ENCODE measurements at places on chromosomes 3 and 15.

GRCh38 chr3:177263615-177264368, 66.5 kb upstream of the TBL1XR1 start:
- H3K4me3 ChIP-seq, result no peak overlapping the region
- no peaks in the 10 kb centered on the region for H3K36me3 ChIP-seq
- no peak overlapping the region for H3K27ac ChIP-seq
- DNase-seq, result no peak
- no peaks in the 10 kb centered on the region for H3K27me3 ChIP-seq

- H3K4me3 ChIP-seq, result no peak overlapping the region
- H3K4me1 ChIP-seq, result no peaks in the 10 kb centered on the region
- no peaks in the 10 kb centered on the region for H3K27me3 ChIP-seq
- DNase-seq, result no peak
- no peaks in the 10 kb centered on the region for H3K36me3 ChIP-seq
Observed at GRCh38 chr15:68412218-68412617, 19.7 kb downstream of the ITGA11 start.

DNA sequence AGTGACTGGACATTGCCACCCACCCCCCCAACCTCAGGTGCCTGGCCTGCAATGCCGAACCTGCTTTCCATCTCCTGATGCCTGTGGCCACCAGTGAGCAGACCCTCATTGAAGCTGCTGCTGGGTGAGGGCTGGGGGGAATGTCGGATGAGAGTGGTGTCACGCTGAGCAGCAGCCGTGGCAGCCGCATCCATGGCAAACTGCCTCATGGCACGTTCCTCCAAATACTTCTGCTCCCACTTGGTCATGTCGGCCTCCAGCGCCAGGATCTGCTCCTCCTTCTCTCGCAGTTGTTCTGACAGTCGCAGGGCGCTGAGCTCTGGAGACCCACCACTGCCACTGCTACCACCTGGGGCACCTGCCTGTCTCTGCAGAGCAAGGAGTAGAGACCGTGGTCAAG, 14.2 kb downstream of the AMOTL2 start:
- H3K4me3 ChIP-seq, result no peak overlapping the region
- H3K36me3 ChIP-seq, result no peaks in the 10 kb centered on the region
- H3K4me1 ChIP-seq, result peaks cover 20% of the 10 kb centered on the region
- DNase-seq, result no peak
- H3K27ac ChIP-seq, result no peak overlapping the region

GRCh38 chr3:57555306-57555705, 768 bp upstream of the PDE12 start:
- H3K27me3 ChIP-seq, result no peaks in the 10 kb centered on the region
- H3K36me3 ChIP-seq, result peaks cover 31% of the 10 kb centered on the region
- peak overlapping the region; percentile 80 for H3K4me3 ChIP-seq
- no peak for DNase-seq
- H3K4me1 ChIP-seq, result peaks cover 28% of the 10 kb centered on the region

DNA sequence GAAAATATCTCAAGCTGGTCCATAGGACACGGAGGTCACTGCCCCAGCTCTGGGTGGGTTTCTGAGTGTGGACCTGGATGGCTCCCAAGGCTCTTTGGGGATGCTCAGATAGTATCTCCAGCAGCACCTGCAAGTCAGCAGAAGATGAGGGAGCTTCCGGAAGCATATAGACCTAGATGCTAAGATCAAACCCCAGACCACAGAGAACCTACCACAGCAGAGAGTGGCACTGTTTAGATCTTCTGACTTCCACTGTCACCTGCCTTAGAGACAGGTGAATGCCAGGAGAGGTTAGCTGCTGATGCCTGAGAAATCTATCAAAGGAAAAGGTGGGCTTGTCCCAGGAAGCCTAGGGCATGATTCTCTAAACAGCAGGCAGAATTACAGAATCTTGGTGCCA, 105.7 kb upstream of the TRPM1 start:
- H3K4me1 ChIP-seq, result peaks cover 7% of the 10 kb centered on the region
- H3K27me3 ChIP-seq, result no peaks in the 10 kb centered on the region
- peaks cover 2% of the 10 kb centered on the region for H3K36me3 ChIP-seq
- no peak for DNase-seq

- H3K4me1 ChIP-seq, result no peaks in the 10 kb centered on the region
- H3K27me3 ChIP-seq, result peaks cover 21% of the 10 kb centered on the region
- H3K4me3 ChIP-seq, result no peak overlapping the region
Observed at GRCh38 chr3:156619376-156619775, 55.0 kb upstream of the TIPARP start.

DNA sequence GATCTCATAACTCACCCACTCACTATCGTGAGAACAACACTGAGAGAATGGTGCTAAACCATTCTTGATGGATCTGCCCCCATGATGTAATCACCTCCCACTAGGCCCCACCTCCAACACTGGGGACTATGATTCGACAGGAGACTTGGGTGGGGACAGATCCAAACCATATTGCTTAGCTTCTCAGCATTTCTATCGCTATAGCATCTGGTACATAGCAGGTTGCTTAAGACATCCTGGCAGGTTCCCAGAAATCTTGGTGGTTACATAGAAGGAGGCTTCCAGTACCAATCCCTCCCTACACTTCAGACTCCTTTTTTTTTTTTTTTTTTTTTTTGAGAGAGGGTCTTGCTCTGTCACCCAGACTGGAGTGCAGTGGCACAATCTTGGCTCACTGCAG, 487.8 kb downstream of the EDEM1 start:
- no peak overlapping the region for H3K27ac ChIP-seq
- DNase-seq, result no peak
- no peaks in the 10 kb centered on the region for H3K4me1 ChIP-seq
- H3K4me3 ChIP-seq, result no peak overlapping the region
- H3K27me3 ChIP-seq, result no peaks in the 10 kb centered on the region
- no peaks in the 10 kb centered on the region for H3K36me3 ChIP-seq

DNA sequence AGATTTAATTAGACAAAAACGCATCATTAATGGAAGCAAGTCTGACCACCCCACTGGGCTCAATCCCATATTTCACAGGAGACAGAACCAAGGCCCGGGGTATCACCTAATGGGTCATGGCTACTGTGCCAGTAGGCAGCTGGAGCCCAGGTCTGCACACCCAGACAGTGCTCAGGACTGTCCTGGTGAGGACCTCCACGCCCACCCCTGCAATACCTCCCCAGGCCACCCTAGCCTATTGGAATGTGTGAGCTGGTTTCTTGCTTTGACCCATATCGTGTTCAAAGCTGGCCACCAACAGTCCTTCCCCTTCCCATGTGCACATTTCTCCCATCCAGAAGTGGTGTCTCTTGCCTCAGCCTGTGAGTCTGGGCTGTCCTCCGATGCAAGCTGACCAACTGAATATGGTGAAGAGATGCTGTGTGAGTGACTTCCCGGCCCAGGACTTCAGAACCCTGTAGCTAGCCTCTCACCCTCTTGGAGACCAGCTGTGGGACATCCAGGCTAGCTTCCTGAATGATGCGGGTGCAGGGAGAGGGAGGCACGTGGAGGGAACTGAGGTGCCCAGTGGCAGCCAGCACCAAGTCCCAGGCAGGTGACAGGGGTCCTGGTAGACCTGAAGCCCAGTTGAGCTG, 19.1 kb downstream of the SLC6A20 start:
- no peak for DNase-seq
- H3K36me3 ChIP-seq, result no peaks in the 10 kb centered on the region
- peaks cover 13% of the 10 kb centered on the region for H3K27me3 ChIP-seq
- no peak overlapping the region for H3K4me3 ChIP-seq
- H3K27ac ChIP-seq, result no peak overlapping the region

DNA sequence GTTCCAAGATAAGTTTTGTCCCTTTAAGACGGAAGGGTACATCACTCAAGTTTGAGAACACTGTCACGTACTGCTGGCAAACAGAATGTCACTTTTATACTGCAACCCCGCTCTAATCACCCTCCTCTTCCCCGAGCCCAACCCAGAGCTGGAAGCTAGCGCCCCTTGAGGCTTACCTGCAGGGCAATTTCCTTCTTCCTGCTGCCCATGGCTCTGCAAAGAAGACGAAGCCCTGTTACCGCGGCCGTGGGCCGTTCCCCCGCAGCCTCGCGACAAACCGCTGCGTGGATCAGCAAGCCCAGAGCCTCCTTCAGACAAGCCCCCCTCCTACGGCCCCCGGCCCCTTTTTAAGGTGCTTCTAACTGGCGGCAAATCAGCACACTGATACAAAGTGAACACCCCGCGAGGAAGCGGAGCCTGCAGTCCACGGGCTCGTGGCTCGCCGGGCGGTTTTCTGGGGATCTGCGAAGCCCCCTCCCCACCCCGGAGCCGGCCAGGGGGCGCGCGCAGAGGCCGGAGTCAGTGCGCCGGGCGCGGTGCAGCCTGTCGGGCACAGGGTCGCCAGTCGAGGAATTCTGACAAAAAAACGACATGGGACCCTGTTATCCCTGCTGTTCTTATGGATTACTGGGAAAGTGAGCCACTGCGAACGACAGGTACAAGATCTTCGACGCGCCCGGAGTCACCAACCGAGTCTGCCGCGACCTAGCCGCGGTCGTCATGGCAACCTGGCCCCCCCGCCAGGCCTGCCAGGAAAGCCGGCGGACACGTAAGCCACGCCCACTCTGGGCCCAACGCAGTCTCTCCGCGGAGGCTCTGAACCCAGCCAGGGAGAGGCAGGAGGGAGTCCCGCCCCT, at the start of gene NME9:
TSS of gene NME9 (minus strand) at position 725 of the 857 bp plus-strand sequence. CDS start at position 209, 516 bp downstream.
- DNase-seq, result peak; percentile 77
- H3K27me3 ChIP-seq, result no peaks in the 10 kb centered on the region
- H3K36me3 ChIP-seq, result peaks cover 12% of the 10 kb centered on the region

GRCh38 chr3:69983546-69984265, 15.8 kb upstream of the SAMMSON start:
- H3K4me1 ChIP-seq, result no peaks in the 10 kb centered on the region
- no peak for DNase-seq
- no peak overlapping the region for H3K27ac ChIP-seq
- no peaks in the 10 kb centered on the region for H3K27me3 ChIP-seq
- H3K36me3 ChIP-seq, result no peaks in the 10 kb centered on the region

GRCh38 chr3:124800511-124801258, 70.4 kb downstream of the UMPS start:
- H3K27ac ChIP-seq, result no peak overlapping the region
- H3K27me3 ChIP-seq, result peaks cover 23% of the 10 kb centered on the region

DNA sequence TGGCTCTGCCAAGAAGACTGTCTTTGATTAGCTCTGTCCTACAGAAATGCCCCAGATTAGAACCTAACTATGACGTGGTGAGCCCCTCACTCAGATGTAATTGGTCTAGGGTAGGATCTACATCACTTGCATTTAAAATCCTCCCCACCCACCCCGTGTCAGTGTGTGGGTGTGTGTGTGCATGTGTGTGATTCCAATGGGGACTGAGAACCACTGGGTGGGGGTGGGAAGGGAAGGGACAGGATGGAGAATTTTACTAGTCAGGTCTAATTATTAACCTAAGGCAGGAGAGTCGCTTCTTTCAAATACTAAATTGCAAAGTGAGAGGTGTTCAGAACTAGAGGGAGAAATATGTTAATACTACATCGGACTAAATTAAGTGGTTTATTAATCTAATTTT, 91.7 kb downstream of the TBL1XR1 start:
- H3K36me3 ChIP-seq, result no peaks in the 10 kb centered on the region
- H3K4me3 ChIP-seq, result no peak overlapping the region
- H3K27ac ChIP-seq, result no peak overlapping the region
- H3K4me1 ChIP-seq, result peaks cover 65% of the 10 kb centered on the region
- no peak for DNase-seq

- no peaks in the 10 kb centered on the region for H3K27me3 ChIP-seq
- no peak overlapping the region for H3K4me3 ChIP-seq
- no peaks in the 10 kb centered on the region for H3K4me1 ChIP-seq
- no peak for DNase-seq
Observed at GRCh38 chr3:117473981-117474538, 764.5 kb downstream of the TUSC7 start.

GRCh38 chr15:48396020-48396419, 64.8 kb downstream of the DUT start:
- DNase-seq, result no peak
- H3K36me3 ChIP-seq, result no peaks in the 10 kb centered on the region
- H3K4me3 ChIP-seq, result no peak overlapping the region

GRCh38 chr15:101692801-101693598, 31.3 kb downstream of the TARS3 start:
- peaks cover 17% of the 10 kb centered on the region for H3K4me1 ChIP-seq
- H3K4me3 ChIP-seq, result no peak overlapping the region
- H3K36me3 ChIP-seq, result peaks cover 37% of the 10 kb centered on the region
- no peak overlapping the region for H3K27ac ChIP-seq
- DNase-seq, result no peak
- H3K27me3 ChIP-seq, result no peaks in the 10 kb centered on the region

- peaks cover 37% of the 10 kb centered on the region for H3K36me3 ChIP-seq
- no peak for DNase-seq
- H3K27ac ChIP-seq, result peak overlapping the region; percentile 51
- no peaks in the 10 kb centered on the region for H3K27me3 ChIP-seq
- no peak overlapping the region for H3K4me3 ChIP-seq
- H3K4me1 ChIP-seq, result peaks cover 9% of the 10 kb centered on the region
Observed at GRCh38 chr15:64423970-64424369, 36.3 kb downstream of the TRIP4 start.

DNA sequence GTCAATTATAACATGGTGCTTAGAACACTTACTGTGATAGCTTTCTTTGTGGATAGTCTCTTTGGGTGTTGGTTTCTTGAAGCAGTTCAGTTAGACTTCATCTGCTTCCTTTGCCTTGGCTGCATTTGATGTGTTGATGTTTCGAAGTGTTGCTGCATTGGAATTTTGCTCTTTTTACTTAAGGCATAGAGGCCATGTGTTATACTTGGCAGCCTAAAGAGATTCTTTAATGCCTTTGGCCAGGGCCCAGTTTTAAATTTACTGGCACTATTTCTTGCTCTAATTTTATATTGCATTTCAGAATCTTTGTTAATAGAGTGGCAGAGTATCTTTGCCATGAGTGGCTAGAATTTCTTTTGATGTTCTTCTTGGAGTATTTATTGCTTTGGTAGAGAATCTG, 21.2 kb downstream of the NR1D2 start:
- no peak for DNase-seq
- peak overlapping the region; percentile 46 for H3K27ac ChIP-seq
- H3K4me3 ChIP-seq, result no peak overlapping the region
- H3K27me3 ChIP-seq, result no peaks in the 10 kb centered on the region
- H3K4me1 ChIP-seq, result peaks cover 9% of the 10 kb centered on the region

DNA sequence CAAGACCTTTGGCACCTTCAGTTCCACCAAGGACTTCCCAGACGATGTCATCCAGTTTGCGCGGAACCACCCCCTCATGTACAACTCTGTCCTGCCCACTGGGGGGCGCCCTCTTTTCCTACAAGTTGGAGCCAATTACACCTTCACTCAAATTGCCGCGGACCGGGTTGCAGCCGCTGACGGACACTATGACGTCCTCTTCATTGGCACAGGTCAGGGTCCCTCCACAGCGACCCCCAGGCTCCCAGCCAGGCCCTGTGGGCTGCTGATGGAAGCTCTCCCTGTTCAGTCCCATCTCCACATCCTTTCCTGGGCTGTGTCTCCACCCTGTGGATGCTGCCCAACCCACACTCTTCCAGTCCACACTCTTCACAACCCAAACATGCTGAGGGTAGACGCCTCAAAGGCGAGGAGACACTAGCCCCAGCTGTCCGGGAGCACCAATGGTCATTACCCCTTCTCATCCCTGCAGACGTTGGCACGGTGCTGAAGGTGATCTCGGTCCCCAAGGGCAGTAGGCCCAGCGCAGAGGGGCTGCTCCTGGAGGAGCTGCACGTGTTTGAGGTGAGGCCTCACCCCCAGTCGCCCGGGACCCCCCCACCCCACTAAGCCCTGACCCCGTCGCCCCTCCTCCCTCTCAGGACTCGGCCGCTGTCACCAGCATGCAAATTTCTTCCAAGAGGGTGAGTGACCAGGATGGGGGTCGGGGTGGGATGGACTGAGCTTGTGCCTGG, 4.3 kb upstream of the LSMEM2 start:
- peaks cover 10% of the 10 kb centered on the region for H3K36me3 ChIP-seq
- peak overlapping the region; percentile 32 for H3K4me3 ChIP-seq
- no peak overlapping the region for H3K27ac ChIP-seq
- H3K27me3 ChIP-seq, result peaks cover 53% of the 10 kb centered on the region
- DNase-seq, result peak; percentile 62

All from central memory CD8-positive, alpha-beta T cell (primary cell).